ENCODE measurements at places on chromosomes 2 and 18. TPM values are rescaled to one million over a fixed set of nuclear protein-coding genes. Genes with fewer than 3 reads are reported as not detected.

DNA sequence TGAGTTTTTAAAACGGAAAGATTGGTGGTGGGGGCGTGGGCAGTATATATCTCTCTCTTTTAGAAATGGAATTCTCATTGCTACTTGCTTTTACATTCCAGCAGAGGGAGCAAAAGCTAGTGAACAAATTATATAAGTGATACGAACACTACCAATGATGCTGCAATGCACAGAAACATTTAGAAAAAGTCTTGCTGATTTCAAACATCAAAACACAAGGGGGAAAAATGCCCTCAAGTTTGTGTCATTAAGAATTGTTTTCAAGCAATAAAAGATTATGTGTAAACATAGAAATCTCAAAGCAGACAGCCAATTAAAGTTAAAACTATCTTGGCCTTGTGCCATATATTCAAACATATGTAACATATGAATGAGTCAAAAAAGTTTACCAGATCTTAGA, 296.3 kb upstream of the KCNJ3 start:
- no peak for DNase-seq

Gene SPDYA
- polyA plus RNA-seq: 0.17 TPM

GRCh38 chr2:69139778-69140670, 127.0 kb downstream of the ANTXR1 start:
- no peak for DNase-seq

DNA sequence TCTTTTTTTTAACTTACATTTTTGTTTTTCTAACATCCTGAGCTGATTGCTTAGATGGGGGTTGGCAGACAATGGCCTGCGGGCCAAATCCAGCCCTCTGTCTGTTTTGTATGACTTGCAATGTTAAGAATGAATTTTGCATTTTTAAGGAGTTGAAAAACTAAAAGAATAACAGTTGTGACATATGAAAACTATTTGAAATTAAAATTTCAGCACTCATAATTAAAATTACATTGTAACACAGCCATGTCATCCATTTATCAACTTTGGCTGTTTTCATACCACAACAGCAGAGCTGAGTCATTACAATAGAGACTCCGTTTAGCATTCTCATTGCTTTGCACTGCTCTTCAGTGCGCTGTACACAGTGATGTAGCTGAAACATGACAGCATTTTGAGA, 94.1 kb upstream of the MC4R start:
- DNase-seq: no peak

Gene GAREM1
- not detected for polyA plus RNA-seq

DNA sequence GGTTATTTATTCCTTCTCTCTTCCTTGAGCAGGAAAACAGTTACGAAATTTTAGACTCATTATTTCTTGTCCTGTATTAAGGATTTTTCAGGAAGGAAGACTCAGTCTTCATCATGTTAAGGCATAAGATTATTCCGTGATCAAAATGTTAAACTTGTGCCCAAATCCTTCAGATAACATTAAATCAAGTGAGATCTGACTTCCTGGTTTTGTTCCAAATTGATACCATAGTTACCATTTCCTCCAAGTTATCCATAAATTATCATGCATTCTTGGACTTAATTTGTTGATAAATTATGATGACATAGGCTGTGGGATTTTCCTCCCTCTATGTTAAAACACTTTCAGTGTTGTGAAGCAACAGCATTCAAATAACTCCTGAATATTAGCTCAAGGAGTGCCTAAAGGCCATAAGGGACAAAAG, 31.9 kb downstream of the EFEMP1 start:
- DNase-seq: no peak

DNA sequence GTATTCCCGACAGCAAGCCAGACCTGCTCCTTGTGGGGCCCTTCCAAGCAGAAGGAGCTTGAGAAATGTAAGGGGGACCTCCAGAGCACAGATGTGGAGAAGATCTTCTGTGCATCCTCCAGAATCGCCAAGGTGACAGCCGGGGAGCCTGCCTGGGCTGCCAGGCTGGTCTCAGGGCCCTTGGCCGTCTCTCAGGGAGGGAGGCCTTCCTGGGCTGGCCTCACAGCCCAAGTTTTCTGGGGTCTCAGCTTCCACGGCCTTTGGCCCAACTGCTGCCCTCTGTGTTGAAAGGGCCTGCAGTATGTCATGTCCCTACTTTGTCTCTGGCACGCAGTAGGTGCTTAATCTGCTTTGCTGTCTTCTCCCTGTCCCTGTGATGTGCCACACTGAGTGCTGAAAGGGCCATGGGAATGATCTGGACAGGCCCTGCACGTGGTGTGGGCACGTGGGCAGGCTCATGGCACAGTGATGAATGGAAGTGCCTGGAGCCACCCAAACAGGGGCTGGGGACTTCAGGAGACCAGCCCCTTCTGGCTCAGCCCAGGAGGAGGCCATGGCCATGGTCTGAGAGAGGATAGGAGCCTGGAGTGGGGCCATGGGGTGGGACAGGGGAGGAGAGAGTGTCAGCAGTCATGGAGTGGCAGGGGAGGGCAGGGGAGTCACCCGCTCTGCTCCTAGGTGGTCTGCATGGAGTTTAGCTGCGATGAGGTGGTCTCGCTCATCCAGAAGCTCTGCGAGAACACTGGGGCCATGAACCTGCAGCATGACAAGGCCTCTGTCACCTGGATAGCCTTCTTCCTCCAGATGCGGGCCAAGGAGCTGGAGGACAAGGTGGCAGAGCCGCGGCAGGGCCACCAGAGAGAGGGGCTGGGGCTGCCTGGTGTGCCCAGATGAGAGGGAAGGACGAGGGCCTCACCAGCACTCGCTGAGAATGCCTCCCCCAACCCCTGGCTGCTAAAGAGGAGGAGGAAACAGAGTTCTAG, 35.4 kb downstream of the HJURP start:
- DNase-seq: no peak

Gene SERPINB5
- 0.20 TPM for polyA plus RNA-seq

Gene LYPD1
- polyA plus RNA-seq: not detected

Measured in K562 (cell line).